Esophagus squamous epithelium (tissue), 5 donors: ENCODE measurements at places on chromosomes 12 and 14.

DNA sequence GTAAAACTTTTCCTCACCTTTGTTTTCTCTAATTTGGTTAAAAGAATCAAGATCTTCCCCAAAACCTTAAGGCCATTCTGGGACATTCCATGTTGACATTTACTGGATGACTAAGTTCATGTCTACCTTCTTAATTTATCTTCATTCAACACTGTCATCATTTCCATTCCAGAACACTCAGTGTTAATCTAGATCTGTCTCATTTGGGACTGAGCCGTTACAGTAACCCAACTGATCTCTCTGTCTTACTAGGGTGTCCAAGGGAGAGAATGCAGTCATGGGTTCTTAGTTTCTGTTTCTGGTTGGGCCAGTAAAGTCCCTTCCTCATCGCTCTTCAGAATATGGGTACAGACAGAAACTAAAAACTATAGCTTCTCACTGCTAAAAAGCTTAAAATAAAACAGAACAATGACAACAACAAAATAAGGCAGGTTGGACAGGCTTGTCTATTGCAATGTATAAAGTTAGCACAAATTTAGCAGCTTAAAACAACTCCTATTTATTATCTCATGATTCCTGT lies 144.8 kb downstream of the ASCL1 start:
- no peak for DNase-seq

- no peak for DNase-seq
These were observed 25.8 kb downstream of the KCNK10 start for GRCh38 chr14:88297306-88297705.

DNA sequence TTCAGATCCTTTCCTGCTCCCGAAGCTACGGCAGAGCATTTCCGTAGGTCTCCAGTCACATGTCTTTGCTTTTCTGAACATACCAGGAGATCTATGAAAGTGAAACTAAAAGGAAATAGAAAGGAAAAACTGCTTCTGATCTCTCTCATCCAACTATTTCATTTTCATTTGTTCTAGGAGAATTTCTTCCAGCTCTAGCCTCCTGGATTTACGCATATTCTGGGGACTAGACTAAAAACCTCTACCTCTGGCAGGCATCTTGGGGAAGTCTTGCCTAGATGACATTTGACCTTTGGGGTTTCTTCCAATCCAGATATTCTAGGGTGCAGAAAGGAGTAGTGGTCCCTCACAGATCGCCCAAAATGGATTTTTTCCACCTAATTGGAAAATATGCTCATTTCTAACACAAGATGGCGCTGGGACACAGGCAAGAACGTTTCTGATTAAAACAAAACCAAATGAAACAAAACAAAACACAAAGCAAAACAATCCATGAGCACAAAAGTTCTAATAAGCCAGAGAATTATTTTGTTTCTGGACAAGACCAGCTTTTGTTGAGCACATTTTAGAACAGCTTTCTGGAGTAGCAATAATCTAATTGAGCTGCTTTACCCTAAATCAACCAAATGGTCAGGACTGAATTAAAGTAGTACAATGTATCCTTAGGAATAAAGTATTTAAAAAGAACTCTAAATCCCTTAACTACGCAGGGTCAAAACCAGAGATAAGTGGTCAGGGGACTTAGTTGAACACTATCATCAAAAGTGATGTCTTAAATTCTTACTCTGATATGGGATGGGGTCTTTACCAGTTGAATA lies 12.3 kb upstream of the PARP11 start:
- DNase-seq = no peak

- DNase-seq = no peak
These were observed 448.5 kb downstream of the BCAT1 start for GRCh38 chr12:24500421-24500820.

GRCh38 chr14:82755923-82756322 lies 1222.3 kb upstream of the SEL1L start:
- DNase-seq = no peak

GRCh38 chr12:77152623-77153193 lies 87.3 kb upstream of the E2F7 start:
- DNase-seq = no peak

GRCh38 chr14:69816216-69816615 lies 19.2 kb upstream of the SLC10A1 start:
- no peak for DNase-seq

- DNase-seq = no peak
These were observed at the start of gene NRXN3 for GRCh38 chr14:78170203-78170602. NRXN3 (plus strand) TSS chr14:78170373; CDS start chr14:78243094, 72,721 bp downstream.

DNA sequence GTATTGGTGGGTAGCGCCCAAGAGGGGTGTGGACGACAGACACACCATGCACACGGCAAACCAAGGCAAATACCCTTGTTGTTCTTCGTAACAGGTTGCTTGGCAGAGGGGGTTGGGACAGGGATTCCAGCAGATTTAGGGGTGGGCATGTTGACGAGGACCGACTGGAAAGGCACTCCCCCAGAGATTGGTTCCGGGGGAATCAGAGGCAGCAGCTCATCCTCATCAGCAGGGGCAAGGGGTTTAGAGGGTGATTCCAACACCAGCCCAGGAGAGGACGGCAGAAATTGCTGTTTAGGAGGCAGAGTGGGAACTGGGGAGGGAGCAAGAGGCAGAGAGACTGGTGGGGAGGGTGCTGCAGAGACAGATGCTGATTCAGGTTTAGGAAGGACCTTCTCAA lies 9.3 kb downstream of the NACA start:
- DNase-seq = no peak

- no peak for DNase-seq
These were observed 238.5 kb downstream of the GPHN start for GRCh38 chr14:66746316-66747006.

GRCh38 chr14:96925422-96925821 lies 128.2 kb downstream of the VRK1 start:
- DNase-seq = no peak

- no peak for DNase-seq
These were observed 19.3 kb downstream of the TAS2R50 start for GRCh38 chr12:10967409-10967808.

DNA sequence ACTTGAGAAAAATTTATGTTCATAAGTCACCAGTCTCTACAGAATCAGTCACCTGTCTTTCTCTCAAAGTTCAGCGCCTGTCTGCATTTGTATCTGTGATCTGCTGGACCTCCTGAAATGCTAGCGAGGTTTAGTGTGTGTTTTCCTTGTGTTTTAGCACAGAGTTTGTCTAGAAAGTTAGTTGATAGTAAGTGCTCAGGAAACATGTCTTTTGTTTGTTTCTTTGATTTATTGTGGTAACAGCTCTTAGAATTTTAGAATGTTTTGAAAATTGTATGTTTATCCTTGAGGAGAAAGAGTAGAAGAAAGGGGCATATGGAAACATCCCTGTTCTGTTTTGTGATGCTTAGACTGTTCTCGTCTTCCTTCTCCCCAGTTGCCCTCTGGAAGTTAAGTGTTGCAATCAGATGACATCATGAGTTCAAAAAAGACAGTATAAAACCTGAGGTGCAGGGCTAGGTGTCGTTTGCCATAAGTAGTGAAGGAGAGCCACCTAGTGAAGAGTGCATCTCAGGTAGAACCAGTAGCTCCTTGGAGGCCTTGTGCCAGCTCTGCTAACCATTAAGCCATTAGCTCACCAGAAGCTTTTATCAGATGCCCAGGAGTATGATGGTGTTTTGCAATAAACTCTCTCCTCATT lies 44.8 kb downstream of the FBXW8 start:
- DNase-seq = no peak

- DNase-seq = no peak
These were observed 258.1 kb downstream of the EGLN3 start for GRCh38 chr14:33692762-33693161.

DNA sequence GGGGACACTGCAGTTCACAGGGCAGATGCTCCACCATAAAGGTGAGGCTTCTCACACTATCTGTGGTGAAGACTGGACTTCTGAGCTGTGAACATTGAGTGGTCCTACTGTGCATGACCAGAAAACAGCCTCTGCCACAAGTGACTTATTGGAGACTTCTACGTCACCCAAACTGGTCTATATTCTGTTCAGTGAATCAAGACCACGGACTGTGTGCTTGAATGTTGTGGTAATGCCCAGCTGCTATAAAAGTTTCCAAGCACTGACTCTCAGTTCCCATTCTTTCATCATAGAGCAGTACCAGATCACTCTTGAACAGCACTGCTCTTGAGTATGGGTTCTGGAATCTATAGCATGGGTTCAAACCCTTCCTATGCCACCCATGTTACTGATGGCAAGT lies 4.8 kb upstream of the PLEK2 start:
- no peak for DNase-seq

- DNase-seq = no peak
These were observed at the start of gene KRT7 for GRCh38 chr12:52232674-52233461. KRT7 (plus strand) TSS chr12:52233243; CDS start chr12:52233297, 54 bp downstream.

GRCh38 chr12:1044696-1045095 lies 53.7 kb downstream of the ERC1 start:
- no peak for DNase-seq

- no peak for DNase-seq
These were observed 291.8 kb downstream of the ERC1 start for GRCh38 chr12:1282670-1283315.

GRCh38 chr12:68119724-68120211 lies 39.8 kb downstream of the IFNG start:
- DNase-seq = no peak

GRCh38 chr12:68377881-68378280 lies 45.7 kb upstream of the MDM1 start:
- DNase-seq = no peak
